Calu3 (cell line): ENCODE measurements at places on chromosomes 6 and 20.

DNA sequence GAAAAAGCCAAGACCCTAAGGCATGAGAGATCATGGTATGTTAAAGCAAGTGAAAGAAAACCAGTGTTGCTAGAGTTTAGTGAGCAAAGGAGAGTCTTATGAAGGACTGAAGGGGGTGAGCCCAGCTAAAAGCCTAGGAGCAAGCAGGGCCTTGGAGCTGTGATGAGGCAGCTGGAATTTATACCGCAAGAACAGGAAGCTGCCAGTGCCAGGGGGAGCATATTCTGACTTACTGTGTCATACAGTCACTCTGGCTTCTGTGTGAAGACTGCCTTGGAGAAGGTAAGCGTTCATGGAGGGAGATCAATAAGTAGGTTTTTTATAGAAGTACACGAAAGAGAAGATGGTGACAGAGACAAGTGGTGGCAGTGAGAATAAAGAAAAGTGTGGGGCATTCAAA is 308.9 kb upstream of the THEMIS start:
- peak; percentile 45 for DNase-seq

DNA sequence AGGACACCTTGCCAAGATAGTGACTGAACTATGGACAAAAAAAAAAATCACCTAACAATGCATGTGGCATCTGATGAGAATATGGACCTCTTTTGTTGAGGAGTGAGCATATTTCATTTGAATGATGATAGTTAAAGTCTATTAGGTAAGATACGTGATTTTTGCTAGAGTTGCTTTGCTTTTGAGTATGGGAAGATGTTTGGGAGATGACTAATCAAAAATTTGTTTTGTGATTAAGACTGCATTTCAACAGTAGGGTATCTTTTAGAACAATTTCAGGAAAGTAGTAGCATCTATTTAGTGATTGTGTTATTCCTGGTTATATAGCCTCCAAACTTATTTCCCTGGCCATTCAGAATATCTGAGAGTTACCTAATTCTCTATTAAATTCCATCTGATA is 878.6 kb upstream of the CITED2 start:
- DNase-seq: no peak

GRCh38 chr6:157631412-157631811 is 191.6 kb upstream of the SNX9 start:
- no peak for DNase-seq

DNA sequence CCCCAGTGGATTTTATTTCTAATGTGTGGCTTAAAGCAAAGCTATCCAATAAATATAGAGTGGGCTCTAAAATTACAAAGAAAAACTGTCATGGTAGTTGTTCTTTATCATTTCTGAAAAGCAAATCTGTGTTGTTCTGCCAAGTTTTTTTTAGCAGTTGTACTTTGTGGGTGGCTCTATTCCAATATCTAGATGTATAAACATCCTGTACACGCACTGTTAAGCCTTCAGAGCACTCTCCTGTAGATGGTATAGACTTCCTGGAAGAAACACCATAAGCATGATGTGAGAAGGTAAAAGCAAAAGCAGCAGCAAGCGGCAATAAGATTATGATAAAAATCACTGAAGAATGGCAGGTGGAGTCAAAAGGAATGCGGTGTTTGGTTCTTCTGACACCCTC is 21.5 kb upstream of the TMEM30A start:
- no peak for DNase-seq

DNA sequence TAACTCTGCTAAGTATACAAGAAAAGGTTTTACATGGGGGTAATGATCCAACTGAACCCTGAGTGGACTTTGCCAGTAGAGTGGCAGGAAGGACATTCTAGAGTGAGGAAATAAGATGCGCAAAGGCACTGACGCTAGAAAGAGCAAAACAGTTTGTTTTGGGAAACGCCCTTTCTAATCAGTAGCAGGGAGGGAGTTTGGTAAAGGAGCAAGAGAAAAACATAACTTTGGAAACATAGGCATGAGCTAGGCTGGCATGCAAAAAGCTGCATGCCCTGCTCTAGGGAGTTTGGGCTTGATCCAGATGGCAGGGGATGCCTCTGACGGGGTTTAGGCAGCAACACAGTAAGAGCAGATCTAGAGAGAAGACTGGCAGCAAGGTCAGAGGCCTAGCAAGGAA is 135.2 kb downstream of the DST start:
- no peak for DNase-seq

DNA sequence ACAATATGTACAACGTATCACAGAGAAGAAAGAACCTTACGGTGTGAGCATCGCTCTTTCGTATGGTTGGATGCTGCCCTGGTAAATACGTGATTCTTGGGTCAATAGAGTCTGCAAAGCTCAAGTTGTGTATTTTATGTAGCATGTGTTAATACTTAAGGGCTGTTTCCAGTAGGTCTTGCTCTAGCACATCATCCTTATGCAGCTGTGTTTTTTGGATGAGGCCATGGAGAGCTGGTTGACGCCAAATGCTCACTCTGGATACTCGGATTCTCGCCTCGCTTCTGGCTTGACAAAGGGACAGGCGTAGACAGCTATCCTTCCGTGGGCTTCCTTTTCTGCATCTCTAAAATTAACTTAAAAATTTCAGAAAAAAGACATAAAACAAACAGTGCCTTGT is 38.9 kb downstream of the SNRNP48 start:
- DNase-seq: no peak

- peak; percentile 10 for DNase-seq
Measured at GRCh38 chr6:46888578-46888977, 33.2 kb downstream of the ADGRF5 start.

GRCh38 chr6:4931530-4932227 is 72.2 kb downstream of the RPP40 start:
- peak; percentile 12 for DNase-seq

GRCh38 chr20:43442282-43442880 is 15.3 kb upstream of the SRSF6 start:
- DNase-seq: no peak

DNA sequence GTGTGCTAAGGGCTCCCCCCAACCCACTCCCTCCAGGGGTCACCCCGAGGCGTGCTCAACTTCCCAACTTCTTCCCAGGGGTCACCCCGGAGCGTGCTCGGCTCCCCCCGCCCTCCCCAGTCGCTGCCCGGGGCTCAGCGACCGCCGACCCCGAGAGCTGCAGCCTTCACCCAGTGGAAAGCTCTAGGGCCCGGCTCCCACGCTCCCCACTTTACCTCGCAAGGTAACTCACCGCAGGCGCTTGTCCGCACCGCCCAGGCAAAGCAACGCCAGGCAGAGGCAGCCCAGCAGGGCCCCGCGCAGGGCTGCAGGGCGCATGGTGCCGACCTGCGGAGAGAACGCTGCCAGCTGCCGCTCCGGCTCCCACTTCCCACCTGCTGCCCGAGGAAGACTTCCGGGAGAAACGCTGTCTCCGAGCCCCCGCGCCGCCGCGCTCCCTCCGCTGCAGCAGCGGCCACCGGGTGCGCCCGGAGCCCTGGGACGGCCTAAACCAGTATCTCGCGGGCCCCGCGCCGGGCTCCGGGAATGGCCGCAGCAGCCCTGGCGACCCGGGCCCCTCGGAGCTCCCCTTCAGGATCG is 396 bp downstream of the RNASET2 start:
- no peak for DNase-seq

- no peak for DNase-seq
Measured at GRCh38 chr20:54162378-54163009, 11.3 kb downstream of the CYP24A1 start.

- no peak for DNase-seq
Measured at GRCh38 chr20:55095745-55096400, 620.5 kb downstream of the DOK5 start.

GRCh38 chr20:63416631-63417030 is 55.5 kb upstream of the CHRNA4 start:
- DNase-seq: no peak

DNA sequence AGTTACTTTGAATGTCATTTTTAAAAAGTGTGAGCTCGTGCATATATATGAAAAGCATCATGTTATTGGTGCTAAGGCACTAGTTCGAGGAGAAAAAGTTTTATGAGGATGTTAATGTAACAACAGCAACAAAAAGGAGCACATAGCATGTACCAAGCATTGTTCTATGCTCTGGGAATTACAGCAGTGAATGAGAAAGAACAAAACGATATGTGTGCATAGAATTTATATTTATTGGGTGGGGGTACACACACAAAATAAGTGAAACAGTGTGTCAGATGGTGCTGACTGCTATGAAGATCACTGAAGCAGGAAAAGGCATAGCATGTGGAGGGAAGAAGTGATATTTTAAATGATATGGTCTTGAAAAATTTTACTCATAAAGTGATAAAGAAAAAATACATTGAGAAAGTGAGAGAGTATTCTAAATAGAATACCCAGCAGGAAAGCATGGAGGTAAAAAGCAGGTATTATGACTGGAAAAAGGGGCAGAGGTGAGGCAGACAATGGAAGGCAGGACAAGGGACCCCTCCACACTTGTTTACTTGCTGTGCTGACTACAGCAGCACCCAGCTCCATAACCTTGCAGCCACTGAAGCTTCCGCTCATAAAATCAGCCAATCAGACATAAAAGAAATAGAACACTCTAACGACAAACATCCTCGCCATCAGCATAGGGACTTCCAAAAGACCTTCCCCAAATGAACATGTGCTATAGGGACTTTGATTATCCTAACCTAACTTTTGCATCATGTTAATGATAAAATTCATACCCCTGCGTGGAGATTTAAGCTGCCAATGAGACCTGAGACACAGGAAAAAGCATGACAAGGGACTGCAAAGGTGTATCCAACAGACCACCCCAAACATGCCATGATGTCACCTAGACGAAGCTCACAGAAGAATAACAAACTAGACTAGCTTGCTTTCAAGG is 119.9 kb downstream of the HFE start:
- no peak for DNase-seq

DNA sequence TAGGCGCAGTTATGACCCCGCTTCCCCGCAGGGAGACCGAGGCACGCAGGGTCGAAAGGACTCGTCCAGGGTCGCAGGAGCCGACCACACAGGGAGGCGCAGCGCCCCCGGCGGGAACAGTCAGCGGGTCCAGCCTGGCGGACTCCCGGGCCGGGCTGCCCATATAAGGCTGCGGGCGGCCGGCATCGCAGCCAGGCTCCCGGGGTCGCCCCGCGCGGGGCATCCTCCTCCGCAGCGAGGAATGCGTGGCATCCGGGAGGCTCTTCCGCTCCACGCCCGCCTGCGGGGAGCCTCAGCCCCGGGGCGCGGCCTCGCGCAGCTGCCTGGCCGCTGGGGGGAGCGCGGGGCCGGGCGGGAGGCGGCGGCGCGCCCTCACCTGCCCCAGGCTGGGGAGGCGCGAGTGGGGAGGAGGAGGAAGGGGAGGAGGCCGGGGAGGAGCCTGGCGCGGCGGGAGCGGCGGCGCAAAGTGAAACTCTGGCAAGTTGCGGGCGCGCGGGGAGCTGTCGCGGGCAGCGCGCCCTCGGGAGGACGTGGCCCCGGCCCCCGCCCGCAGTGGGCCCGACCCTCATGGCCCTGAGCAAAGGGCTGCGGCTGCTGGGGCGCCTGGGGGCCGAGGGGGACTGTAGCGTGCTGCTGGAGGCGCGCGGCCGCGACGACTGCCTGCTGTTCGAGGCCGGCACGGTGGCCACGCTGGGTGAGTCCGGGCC is at the start of gene SYNJ2:
SYNJ2 (plus strand) TSS at position 469 of the 707 bp plus-strand sequence; CDS start at position 568, 99 bp downstream.
- peak; percentile 87 for DNase-seq

GRCh38 chr6:21648475-21649050 is 55.0 kb downstream of the SOX4 start:
- no peak for DNase-seq

GRCh38 chr20:34940081-34940481 is 15.5 kb downstream of the GSS start:
- no peak for DNase-seq

DNA sequence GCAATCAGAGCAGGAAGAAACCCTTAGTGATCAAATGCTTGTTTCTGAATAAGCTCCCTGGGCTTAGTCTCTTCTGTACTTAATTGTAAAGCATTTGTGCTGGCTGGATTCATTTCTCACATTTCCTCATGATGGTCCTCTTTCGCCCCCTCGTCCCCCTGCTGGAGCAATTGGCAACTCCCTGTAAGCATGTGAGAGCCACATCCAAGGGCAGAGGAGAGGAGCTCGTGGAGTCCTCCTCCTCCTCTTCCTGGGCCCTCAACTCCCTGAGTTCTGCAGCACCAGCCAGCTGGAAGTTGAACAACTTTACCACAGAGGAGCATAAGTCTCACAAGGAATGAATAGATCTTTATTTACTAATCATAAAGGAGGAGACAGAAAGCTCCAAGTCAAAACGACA is 12.6 kb downstream of the ANKEF1 start:
- DNase-seq: peak; percentile 9

DNA sequence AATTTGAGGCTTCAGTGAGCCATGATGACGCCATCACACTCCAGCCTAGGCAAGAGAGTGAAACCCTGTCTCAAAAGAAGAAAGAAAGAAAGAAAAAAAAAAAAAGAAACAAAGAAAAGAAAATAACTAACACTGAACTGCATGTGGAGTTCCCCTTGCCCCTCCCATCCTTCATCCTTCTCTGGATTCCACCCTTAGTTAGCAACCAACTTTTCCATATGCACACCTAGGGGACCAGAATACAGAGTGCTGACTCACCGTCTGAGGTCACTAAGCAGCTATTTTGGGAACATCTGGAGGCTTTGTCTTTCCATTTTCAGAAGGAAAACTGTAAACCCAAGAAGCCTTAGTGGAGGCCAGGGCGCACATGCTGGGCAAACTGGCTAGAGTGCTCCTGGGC is 257.4 kb downstream of the MAFB start:
- no peak for DNase-seq

DNA sequence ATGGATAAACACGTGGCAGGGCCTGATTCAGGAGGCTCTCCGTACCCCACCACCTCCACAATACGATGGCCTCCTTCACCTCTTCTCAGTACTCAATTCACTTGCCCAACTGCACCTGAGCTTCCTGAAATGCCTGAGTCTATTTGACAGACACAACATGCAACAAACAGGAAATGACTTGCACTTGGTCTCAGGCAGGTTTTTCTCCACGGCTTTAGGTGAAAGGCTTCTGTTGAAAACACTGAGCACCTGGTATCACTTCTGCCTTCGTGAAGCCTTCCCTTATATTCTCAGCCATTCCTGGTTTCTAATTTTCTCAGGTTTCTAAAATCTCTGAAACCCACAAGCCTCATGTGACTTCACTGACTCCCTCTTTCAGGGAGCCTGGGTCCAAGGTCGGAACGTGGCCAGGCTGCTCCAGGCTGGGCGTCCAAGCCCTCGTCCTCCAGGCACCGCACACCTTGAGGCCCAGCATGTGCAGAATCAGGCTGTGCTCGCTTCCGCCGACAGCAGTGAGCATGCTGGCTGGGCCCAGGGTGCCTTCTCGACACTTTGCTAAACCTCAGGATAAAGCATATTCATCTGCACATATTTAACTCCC is 34.7 kb downstream of the TAF4 start:
- DNase-seq: peak; percentile 18

- no peak for DNase-seq
Measured at GRCh38 chr6:124882579-124883393, 79.5 kb upstream of the RNF217 start.
